ENCODE measurements at places on chromosomes 4 and X.

DNA sequence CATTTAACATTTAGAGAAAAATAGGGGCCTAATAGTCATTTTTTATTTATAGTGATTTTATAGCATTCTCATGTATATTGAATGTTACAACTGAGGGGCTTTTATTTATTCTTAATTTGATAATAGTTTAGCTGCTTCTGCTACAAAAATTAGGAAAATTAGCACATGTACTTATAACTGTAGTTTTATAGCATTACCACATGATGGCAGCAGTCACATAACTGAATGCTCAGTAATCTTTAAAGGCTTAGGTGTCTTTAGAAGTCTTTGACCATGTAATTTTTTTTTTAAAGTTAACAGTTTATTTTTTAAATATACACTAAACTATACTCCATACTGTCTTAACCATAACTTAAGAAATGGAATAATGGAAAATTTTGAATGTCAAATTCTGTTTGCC lies 136.6 kb downstream of the STAG2 start:
- no peak for DNase-seq

- no peak for DNase-seq
These were observed 165.5 kb upstream of the SLIT2 start for GRCh38 chr4:20086067-20086798.

DNA sequence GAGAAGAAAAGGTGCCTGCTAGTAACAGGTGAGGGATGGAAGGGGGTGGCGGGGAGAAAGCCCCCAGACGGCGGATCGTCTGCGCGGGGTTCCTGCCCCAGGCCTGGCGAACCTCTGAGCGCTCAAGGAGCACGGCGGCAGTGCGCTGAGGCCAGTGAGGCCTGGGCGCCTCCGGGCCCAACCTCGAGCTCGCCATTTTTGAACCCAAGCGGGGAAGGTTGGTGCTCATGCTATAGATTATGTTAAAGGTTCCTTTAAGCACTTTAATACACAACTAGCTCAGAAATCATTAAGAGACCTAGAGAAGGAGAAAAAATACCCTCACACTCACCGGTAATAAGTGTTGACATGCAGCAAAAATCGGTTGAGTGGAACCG lies 7.9 kb downstream of the PITX2 start:
- DNase-seq: no peak

GRCh38 chr4:74682567-74683359 lies 111.6 kb downstream of the BTC start:
- DNase-seq: no peak

GRCh38 chrX:113747274-113747973 lies 836.5 kb upstream of the HTR2C start:
- no peak for DNase-seq

DNA sequence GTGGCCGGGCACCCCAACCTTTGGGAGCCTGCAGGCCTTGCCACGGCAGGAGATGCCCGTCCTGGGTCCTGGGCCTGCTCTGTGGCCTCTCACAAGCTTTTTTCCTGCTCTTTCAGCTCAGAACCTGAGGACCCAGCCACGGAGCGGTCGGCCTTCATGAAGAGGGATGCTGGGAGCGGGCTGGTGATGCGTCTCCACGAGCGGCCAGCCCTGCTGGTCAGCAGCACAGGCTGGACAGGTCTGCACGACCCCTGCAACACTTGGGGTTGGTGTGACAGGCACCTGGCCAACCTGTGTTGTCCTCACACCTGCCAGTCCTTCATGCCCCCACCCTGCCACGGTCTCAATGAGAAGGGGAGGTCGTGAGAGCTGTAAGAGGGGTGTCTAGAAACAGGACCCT lies 170.0 kb downstream of the ADRA2C start:
- no peak for DNase-seq

GRCh38 chrX:2974961-2975360 lies 31.4 kb upstream of the ARSH start:
- no peak for DNase-seq

GRCh38 chr4:177301126-177301639 lies 8.5 kb upstream of the NEIL3 start:
- no peak for DNase-seq

DNA sequence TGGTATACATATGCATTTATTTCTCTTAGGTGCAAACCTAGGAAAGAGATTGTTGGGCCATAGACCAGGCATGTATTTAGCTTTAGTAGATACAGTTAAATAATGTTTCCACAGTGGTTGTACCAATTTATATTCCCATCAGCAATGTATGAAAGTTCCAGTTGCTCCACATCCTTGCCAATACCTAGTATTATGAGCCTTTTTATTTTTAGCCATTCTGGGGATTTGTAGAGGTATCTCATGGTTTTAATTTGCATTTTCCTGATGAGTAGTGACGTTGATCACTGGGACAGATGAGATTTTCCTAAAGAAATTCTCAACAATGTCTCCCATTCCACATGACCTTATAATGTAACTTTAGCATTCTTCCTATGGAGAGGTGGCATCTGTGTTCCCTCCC lies 56.9 kb downstream of the SUPT20HL2 start:
- no peak for DNase-seq

DNA sequence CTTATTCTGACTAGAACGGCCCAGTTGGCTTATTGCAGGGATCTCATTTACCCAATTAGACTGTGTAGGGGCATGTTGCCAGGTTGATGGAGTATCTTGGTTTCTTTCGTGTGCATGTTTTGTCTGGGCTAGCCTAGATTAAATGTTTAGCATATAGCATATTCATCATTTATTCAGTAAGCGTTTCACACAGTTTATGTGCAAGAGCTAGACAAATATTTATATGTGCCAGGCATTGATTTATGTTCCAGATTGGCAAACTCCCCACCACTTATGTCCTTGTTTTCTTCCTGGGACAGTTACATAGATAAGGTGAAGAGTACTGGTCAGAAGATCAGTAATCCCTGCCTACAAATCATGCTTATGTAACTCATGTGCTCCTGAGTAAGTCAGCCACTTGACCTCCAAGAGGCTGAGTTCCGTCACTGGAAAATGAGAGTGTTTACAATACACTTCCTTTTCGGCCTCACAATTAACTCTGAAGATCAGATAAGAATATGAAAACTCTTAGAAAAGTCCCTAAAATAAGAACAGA lies 57.2 kb downstream of the RUFY3 start:
- DNase-seq: no peak

GRCh38 chr4:2127609-2128332 lies 68.6 kb downstream of the NAT8L start:
- DNase-seq: no peak

DNA sequence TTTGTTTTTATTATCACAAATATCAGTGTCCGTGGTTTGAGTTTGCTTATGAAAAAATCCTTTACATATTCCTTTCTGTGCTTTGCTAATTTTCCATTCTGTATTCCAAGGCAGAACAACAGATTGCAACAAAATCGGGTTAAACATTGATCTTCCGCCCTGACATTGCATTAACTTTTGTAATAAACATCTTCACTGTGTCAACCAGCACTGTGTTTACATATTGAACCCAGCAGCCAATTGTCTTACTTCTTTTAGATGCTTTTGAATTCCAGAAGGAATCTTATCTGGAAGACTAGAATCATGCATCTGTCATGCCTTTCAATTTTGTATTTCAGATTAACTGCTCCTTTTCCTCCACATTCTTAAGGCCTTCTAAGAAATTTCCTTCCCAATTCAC lies 147.8 kb upstream of the CXXC4 start:
- DNase-seq: no peak

- no peak for DNase-seq
These were observed 92.2 kb downstream of the GEMIN8 start for GRCh38 chrX:13937370-13938050.

DNA sequence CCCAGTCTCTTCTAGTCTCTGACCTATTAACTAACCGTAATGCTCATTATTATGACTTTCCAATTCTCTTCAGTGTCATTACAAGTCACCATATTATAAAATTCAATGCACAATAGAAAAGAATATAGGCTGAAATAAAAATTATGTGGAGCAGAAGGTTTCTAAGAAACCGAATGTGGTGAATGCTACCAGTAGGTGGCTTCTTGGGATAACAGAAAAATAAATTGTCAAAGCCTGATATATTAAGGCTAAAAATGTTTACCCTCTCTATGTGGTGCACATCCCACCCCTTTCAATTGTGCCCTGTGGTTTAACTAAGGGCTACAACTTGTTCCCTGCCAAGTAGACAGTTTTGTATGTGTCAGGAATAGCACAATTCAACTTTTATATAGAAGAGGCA lies 624.6 kb upstream of the TECRL start:
- no peak for DNase-seq

DNA sequence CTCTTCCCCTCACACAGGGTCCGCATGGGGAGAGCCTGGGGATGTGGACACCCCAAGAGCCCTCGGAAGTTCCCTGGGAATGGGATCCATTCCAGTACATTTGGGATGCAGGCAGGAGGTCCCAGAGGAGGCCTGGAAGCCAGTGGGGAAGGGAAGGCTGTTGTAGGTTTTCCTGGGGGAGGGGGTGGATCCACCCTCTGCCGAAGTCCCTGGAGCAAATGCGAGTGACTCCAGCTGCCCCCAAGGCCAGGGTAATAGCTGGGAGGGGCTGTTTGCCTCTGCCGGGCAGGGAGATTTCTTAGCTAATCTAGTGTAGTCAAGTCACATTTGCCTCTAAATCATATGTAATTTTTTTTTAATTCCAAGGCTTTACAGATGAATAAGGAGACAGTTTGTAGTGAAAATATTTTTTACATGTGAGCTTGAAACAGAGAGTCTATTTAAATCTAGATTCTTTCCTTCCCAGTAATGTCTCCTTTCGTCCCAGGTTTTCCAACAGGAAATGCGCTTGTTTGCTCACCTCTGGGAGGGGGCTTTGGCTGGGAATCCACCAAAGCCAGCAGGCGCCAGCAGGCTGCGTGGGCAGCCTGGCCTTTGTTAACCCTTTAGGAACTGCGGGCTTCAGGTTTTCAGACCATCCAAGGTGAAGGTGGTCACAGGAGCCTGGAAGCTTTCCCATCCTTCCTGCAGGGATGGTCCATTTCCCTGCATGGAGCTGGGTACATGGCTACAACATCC lies 26.8 kb downstream of the SH3TC1 start:
- DNase-seq: no peak

GRCh38 chr4:129144755-129145206 lies 48.8 kb downstream of the C4orf33 start:
- DNase-seq: no peak

DNA sequence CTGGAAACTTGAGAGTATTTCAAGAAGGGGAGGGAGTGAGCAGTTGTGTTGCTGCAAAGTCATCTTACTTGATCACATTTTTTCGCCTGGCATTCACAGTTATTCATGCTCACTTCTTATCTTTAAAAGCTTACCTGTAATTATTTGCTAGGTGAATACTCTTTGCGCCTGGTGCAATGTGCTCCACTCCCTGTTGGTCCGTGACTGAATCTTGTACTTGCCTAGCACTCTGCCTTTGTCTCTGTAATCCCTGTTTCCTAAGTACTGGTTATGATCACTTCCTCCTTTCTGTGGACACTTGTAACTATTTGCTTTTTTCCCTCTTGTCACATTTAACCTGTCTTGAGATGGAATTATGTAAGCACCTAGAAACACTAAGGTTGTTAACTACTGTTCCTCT lies 5.8 kb downstream of the BMP2K start:
- no peak for DNase-seq

GRCh38 chr4:47597696-47598095 lies 112.6 kb downstream of the ATP10D start:
- no peak for DNase-seq

- DNase-seq: no peak
These were observed 115.1 kb downstream of the RASGEF1B start for GRCh38 chr4:81356621-81357020.

DNA sequence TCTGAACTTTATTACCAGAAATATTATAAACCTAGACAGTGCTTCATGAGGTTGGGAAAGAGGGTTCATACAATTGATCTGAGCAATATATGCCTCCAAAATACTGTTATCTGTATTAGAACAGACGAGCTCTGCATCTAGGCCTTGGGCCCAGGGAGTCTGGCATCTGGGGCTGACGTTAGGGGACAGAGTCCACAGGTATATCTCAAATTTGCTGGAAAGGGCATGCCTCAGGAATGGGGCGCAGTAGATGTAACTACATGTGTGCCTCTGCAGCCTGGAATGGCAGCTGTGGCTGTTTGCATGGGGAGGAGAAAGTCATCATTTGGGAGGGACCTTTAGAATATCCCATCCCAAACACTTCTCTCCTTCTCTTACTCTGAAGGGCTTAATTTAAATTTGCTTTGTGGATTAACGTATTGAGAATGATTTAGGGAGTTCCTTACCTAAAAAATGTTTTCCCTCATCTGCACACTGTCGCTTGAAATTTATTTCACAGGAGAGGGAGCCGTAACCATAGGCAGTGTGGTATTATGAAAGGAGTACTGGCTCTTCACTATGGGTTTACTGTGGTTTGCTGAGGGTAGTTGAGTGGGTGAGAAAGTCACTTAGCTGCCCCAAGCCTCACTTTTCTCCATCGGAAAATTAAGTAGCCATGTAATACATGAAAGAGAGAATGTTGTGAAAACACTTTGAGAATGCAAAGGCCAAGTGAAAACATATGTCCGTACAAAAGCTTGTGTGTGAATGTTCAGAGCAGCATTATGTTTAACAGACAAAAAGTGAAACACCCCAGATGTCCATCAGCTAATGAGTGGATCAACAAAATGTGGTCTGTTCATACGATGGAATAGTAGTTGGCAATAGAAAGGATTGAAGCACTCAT lies 5.9 kb downstream of the ADD1 start:
- DNase-seq: no peak

GRCh38 chr4:143407474-143407873 lies 70.8 kb downstream of the GAB1 start:
- DNase-seq: no peak

DNA sequence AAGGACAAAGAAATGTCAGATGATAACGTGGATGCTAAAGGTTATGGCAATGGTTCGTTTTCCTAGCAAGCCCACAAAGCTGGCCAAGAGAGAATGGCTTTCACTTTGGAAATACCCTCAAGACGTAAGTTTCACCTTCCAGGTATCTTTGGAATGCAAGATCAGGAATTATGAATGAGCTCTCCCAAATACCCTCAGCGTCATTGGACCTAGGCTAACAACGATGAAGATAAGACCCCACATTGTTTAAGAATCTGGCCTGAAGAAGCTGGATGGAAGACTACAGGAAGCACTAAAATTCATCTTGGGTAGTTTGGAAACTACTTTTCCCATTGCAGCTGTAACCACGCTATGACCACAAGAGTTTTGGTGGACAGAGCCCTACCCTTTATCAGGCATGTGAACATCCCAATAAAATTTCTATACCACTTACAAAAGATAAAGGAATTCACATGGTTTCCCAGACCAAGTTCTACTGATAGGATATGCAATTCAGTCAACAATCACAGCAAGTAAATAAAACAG lies 111.9 kb downstream of the KDR start:
- DNase-seq: no peak

DNA sequence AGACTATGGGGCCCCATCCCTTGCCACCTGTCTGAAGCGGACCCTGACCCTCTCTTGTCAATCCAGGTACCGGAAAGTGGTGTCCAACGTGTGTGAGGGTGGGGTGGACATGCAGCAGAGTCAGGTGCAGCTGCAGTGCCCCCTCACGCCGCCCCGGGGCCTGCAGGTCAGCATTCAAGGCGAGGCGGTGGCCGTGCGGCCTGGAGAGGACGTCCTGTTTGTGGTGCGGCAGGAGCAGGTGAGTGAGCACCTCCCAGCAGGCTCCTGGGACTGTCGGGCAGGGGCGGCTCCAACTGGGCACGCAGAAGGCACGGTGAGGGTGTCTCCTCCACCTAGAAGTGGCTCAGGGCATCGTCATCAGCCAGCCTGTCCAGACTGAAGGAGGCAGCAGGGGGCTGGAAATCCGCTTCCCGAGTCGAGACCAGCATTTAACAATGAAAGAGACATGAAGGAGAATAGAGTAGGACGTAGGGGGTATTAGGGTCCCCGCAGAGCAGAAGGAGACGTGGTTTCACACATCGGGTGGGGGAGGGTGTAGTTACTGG lies 221.6 kb downstream of the AFAP1 start:
- no peak for DNase-seq
